ENCODE measurements at places on chromosomes 7 and 10. TPM values are rescaled to one million over a fixed set of nuclear protein-coding genes. Genes with fewer than 3 reads are reported as not detected.

- no peak for DNase-seq
Measured at GRCh38 chr10:24966962-24967481, 14.6 kb upstream of the PRTFDC1 start.

GRCh38 chr10:69406302-69406811, 10.4 kb downstream of the TACR2 start:
- DNase-seq: no peak

GRCh38 chr7:111892588-111892987, 313.6 kb downstream of the DOCK4 start:
- no peak for DNase-seq

DNA sequence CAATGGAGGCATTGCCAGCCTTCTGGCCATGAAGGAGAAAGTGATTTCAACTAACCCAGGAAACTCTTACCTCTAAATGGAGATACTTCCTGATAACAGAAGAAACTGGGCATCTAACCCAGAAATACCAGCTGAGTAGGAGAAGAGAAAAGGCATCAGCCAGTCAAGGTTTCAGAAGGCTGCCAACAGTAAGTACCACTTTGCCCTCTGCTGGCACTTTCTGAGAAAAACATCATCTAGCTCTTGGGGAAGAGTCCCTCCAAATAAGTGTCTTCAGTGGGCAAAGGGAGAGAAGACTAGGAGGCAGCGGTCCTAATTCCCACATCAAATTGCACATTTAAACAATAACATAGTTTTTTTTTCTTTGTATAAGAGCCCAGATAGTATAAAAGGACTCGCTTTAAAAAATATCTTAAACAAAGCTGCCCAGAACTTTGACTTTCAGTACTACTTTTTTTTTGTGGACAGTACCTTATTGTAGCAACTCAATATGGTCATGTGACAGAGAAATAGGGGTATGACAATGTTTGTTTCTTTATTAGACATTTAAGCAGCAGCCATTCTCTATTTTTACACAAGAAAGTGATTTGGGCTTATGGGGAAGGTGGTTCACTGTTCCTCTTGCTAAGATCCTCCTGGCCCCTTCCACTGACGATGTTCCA, 157.3 kb downstream of the CTTNBP2 start:
- DNase-seq: no peak

GRCh38 chr10:3012223-3012622, 55.1 kb upstream of the PFKP start:
- DNase-seq: no peak

- no peak for DNase-seq
Measured at GRCh38 chr10:27696466-27696865, 49.2 kb downstream of the MKX start.

GRCh38 chr7:57496395-57496794, 46.4 kb downstream of the ZNF716 start:
- no peak for DNase-seq

DNA sequence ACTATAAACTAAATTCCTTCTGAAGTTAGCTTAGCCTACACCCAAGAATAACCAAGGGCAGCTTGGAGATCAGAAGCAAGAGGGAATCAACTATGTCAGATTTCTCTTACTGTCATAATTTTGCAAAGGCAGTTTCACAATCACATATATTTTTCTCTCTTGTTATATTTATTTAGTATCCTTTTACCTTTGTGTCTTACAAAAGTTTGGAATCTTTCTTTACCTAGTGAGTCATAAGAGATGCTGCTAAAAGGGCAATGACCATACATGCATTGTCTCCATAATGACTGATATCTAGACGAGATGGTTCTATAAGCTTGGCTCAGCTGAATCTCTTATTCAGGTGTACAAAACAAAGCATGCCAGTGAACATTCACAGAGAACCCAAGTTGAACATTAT, 61.1 kb downstream of the PPP1R17 start:
- no peak for DNase-seq

- no peak for DNase-seq
Measured at GRCh38 chr10:45596526-45596925, 76.0 kb downstream of the ZFAND4 start.

DNA sequence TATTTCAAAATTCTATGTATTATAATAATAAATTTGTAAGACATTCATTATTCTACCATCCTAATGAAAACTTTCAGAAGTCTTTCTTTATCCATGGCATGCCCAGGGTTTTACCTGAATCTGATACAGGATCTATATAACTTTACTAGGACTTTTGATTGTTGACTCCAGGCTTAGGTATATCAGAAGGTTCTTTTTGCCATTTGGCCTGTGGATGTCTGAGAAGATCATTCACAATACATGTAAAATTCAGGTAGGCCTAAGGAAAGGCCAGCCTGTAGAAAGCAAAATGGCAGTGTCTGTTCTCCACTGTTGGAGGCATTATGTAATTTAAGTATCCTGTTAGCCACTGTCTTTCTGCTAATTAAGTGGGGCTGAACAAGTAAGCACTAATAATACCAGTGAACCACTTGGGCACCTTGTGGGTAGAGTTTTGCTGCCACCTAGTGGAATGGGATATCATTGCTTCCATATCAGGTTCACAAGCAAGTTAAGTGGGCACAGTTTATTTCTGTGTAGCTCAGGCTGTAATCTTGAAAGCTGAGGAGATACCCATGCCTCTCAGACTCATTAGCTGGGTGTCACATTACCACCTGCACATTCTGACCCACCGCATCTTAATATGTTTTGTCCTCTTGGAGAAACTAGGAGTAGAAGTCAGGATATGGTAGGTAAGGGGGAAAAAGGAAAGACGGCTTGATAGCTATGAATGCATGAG, 105.5 kb downstream of the SEPTIN7 start:
- no peak for DNase-seq

GRCh38 chr10:103193820-103194529, 903 bp upstream of the NT5C2 start:
- no peak for DNase-seq

- DNase-seq: no peak
Measured at GRCh38 chr7:120738816-120739215, 119.1 kb downstream of the TSPAN12 start.

GRCh38 chr10:28975891-28976531, 298.7 kb downstream of the BAMBI start:
- no peak for DNase-seq

GRCh38 chr7:158649279-158649678, 55.3 kb downstream of the NCAPG2 start:
- no peak for DNase-seq

DNA sequence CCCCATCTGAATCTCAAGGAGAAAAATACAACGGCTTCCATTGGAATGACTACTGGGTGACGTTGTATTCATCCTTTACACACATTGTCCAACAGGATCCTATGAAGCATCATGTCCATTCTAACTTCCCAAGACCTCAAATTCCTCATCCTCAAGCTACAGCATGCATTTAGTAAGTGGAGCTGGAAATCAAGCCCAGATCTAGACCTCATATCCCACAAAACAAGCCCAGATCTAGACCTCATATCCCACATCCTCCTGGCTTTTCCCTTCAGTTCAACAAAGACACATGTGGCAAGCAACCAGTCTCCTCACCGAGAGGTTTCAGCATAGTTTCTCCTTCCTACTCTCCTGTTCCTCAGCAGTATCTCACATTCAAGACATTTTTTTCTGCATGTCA, 12.2 kb downstream of the IGF2BP3 start:
- DNase-seq: no peak

- DNase-seq: no peak
Measured at GRCh38 chr7:136131304-136131630, 154.1 kb upstream of the MTPN start.

- no peak for DNase-seq
Measured at GRCh38 chr7:101644879-101645278, 15.8 kb upstream of the MYL10 start.

DNA sequence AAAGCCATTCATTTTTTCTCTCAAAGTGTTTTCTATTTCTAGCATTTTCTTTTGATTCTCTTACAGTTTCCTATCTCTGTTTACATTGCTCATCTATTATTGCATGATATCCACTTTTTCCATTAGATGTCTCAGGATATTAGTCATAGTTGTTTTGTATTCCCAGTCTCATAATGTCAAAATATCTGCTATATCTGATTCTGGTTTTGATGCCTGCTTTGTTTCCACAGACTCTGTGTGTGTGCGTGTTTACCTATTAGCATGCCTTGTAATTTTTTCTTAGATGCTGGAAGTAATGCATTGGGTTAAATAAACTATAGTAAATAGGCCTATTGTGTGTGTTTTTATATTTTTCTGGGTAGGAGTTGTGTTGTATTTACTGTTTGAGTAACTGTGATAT, 1126.3 kb downstream of the SORCS1 start:
- no peak for DNase-seq

- DNase-seq: peak; percentile 62
Measured at GRCh38 chr10:110495731-110496552, 1.8 kb upstream of the DUSP5 start.

DNA sequence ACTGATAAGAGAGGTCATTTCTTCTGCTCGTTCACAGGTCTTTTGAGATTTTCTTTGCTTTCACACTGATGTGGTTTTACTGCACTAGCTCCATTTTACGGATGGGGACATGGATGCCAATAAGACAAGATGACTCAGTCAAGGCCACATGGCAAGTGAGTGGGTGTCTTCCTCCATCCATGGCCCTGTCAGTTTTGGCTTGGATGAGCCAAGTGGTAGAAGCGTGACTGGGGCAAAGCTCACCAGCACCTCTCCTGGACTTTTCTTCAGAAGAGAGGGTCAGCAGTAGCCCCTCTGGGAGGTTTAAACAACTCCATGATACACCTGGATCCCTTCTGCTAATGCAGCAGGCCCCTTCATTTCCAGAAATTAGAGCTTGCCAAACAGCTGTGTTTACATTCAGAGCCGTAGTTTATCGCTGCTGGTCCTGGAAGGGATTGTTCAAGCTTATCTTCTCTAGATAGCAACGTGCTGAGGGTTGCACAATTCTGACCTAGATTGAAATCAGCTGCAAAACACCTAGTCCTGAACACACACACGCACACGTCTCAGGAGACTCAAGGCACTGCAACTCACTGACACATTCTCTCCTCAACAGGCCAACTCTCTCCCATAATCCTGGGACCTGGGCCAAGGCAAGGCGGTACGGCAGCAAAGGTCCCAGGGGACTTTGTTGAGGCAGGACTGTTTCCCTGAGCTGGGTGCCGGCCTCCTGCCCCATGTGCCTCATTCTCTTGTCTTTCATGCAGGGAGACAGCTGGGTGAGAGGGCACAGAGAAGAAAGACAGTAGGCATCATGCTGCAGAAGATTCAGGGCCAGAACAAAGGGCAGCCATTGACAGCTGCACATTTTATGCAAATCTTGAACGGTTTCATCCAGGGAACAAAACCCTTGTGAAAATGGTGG, 14.2 kb upstream of the PDCD4 start:
- DNase-seq: no peak

DNA sequence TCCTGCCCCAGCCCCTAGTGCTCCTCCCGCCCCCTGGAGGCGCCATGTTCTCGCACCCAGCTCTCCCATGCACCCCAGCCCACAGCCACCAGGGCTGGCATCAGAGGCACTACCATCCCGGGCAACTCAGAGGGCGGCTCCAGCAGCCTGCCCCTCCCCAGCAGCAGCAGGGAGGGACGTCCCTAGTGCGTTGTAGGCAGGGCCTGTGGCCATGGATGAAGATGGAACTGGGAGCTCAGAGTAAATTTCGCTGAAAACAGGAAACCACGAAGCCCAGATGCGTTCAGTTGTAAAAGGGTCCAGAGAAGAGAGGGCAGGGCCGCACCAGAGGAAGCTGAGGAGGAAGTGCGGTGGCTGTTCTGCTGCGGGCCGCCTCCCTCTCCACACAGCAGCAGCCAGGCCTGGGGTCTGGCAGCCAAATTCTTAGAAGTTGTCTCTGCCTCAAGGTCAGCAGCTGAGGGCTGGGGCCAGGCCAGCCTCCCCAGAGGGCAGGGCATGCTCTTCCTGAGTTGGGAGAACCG, 24.6 kb downstream of the VSIR start:
- no peak for DNase-seq

PSD gene
- total RNA-seq: 1.6 TPM

LIPN gene
- 0.56 TPM for total RNA-seq

COBL gene
- 26.9 TPM for total RNA-seq

OLAH gene
- total RNA-seq: not detected

PLXNA4 gene
- 31.4 TPM for total RNA-seq

EGR2 gene
- 5.0 TPM for total RNA-seq

CALN1 gene
- not detected for total RNA-seq

CLDN12 gene
- total RNA-seq: 20.7 TPM

TMEM273 gene
- total RNA-seq: 12.2 TPM

CCM2 gene
- total RNA-seq: 40.5 TPM

FEZF1 gene
- not detected for total RNA-seq

TRPV6 gene
- 0.56 TPM for total RNA-seq

STOX1 gene
- 16.0 TPM for total RNA-seq

CEP55 gene
- 0.19 TPM for total RNA-seq
